ENCODE measurements at places on chromosomes 4 and X.

DNA sequence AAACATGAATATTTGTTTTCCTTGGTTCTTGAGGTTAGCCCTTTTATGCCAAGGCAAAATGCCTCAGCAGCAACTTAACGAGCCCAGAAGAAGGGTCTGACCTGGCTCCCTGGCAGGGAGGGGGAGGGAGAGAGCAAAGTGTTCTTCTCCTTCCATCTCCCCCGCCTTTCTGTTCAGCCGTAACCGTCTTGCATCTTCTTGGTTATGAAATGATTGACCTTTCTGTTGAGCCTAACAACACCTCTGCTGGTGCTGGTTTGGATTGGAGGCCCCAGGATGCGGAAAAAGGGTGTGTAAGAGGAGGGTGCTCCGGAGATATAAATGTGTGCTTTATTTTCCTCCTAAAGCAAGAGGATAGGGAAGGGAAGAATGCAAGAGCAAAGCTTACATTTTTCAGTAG is 44.7 kb downstream of the PTTG2 start:
- no peak for DNase-seq

DNA sequence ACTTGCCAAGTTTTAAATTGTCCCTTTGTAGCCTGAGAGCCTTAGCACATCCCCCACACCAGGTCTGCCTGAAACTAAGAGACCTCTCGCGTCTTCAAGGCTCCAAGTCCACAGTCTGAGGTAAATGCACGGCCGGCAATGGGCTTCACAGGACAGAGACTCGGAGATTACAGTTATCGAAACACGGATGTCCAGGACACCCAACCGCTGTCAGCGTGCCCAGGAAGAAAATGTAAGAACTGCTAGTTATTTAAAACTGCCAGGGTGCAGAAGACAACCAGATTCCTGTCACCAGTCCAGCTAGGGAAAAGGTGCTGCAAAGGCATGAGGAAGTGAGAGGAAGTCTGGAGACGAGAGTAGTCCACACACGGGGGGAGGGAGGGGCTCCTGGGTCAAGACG is 28.9 kb downstream of the ZNF827 start:
- DNase-seq, result no peak

DNA sequence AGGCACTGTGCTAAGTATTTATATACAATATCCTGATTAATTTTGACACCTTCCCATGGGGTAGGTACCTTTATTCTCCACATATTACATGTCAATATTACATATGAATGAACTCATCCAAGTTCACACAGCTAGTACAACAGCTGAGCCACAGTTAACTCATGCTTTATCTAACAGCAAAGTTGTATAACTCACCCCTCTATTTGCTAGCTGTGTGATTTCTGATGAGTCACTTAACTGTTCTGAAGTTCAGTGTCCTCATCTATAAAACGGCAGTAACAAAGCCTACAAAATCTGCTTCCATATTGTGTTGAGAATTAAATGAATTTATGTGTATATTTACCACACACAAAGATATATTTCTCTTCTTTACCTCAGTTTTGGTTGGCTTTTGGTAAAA is 48.2 kb upstream of the KDR start:
- no peak for DNase-seq

DNA sequence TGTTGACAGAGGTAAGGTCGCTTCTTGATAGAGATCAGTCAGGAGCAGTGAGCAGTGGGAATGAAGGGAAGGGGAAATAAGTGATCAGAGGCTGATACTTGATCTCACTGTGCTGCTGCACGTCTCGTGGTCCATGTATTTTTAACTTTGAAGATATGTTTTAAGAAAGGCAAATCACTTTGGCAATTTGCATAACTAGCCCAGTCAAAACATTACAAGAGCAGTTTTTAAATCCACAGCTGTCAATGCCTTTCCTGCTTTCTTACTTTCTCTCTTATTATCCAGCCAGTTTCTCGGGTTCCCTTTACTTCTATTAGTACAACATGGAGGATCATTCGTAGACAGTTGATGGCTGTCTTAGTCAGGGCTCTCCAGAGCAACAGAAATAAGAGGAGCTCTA is 472.8 kb downstream of the TMA16 start:
- no peak for DNase-seq

DNA sequence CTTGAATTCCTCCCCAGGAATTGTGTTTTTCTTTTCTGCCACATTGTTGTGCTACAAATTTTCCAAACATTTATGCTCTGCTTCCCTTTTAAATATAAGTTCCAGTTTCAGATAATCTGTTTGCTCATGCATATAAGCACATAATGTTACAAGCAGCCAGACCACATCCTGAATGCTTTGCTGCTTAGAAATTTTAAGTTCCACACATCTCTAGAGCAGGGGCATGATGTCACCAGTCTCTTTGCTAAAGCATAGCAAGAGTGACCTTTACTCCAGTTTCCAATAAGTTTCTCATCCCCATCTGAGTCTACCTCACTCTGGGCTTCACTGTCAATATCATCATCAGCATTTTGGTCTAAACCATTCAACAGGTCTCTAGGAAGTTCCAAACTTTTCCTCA is 932.5 kb downstream of the SH3BGRL start:
- DNase-seq, result no peak

DNA sequence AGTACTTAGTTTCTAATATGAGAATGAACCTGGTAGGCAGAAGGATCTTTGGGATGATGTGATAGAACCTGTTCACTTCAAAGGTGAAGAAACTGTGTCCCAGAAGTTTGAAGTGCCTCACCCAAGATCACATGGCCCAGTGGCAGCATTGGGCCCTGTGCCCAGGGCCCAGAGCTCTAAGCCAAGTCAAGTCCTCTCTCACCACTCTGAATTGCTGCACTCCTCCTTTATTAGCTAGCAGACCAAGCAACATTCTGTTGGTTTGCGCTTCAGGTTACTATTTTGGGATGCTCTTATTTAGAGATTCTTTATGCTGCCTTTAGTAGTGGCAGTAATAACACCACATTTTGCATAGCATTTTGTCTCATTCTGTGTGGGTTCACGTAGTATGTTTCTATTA is 82.7 kb downstream of the PARM1 start:
- DNase-seq, result no peak

GRCh38 chr4:156173937-156174336 is 220.3 kb upstream of the CTSO start:
- no peak for DNase-seq

- no peak for DNase-seq
Measured at GRCh38 chr4:26737385-26737784, 123.3 kb upstream of the STIM2 start.

GRCh38 chrX:68462653-68463052 is 29.4 kb upstream of the OPHN1 start:
- no peak for DNase-seq

DNA sequence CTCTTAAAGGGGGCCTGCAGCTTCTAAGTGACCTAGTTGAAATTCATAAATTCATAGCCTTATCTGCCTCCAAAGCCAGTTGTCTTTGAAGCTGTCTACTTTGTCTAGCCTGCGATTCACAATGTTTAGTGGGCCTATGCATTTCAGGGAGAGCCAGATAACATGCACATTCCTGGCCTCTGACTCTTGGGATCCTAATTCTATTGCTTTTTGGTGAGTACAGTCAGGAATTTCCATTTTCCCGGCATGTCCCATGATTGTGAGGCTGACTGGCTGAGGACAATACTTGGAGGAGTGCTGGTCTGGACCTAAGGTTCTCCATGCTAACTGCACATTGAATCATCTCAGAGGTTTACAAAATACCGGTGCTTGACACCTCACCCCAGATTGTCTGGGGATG is 155.0 kb downstream of the MSL3 start:
- DNase-seq, result no peak

DNA sequence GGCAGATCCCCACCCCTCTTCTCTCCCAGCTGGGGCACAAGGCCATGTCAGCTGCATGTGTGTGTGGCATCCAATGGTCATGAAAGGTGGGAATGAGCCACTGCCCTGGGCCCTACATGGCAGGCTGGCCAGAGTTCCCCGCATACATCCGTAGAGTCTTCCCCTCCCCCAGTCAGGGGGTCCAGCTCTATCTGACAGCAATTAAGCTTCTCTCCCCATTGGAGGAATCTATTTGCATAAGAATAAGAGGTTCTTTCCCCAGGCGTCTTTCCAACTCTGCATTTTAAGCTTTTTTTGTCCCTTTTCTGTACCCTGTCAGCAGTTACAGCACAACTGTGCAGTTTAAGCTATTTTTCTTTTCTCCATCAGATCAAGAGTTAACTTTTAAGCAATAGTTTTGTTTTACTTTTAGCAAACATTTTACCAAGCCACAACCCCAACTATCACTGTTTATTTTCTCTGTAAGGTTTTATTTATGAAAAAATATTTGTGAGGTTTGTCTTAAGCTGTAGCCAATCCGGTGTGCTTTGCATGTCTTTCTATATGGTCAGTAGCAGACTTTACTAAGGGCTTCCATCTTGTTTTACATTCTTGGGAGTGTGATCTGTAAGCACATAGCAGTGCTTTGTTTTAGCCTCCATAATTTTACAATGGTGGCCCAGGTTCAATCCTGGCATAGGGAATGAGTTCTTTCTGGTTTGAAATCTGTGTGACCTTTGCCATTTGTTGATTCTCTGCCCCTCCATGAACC is 28.7 kb downstream of the NLRP2B start:
- DNase-seq, result no peak

DNA sequence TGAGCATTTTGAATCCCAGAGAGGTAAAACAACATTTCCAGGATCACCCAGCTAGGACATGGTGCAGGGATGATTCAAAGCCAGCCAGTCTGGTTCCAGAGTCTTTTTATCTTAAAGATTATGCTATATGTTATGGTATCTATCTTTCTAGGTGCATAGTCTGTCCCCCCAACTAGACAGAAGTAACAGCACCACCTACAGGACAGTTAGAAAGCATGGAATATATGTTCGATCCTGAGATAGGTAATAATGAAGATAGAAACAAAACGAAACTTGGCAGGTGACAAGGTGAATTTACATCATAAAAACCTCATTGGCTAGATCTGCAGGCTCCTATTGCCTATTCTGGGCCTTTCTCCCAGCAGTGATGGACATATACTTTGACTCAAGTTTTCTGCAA is 723.2 kb downstream of the SMARCA1 start:
- DNase-seq, result no peak

GRCh38 chrX:63349307-63349706 is 1.8 kb downstream of the SPIN4 start:
- DNase-seq, result no peak

GRCh38 chrX:136021160-136021559 is 35.9 kb downstream of the SLC9A6 start:
- no peak for DNase-seq

All from stimulated activated CD4-positive, alpha-beta T cell treated with anti-CD3 and anti-CD28 coated beads, TNF-alpha, amount 100 ng/mL, for 1 hour (primary cell).